Cardiac septum (tissue), 1 donor: ENCODE measurements at places on chromosomes 5 and 9.

DNA sequence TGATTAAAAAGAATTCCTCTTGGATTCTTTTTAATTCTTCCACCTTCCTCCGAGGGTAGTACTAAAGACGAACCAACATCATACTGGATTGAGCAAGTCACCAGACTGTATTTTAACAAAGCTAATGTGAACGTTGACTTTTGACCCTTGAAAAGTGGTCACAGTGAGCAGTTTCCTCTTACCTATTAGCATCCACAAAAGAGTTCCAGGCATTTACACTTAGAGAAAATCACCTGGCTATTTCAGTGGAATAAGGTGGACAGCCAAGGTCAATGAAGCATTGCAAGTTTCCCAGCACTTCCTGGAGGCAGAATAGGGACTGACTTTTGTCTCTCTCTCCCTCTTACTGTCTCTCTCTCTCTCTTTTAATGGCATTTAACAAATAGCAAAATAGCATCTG is 145.1 kb upstream of the DAB2 start:
- no peak for DNase-seq

GRCh38 chr9:32431940-32432555 is 47.6 kb downstream of the ACO1 start:
- DNase-seq, result no peak

DNA sequence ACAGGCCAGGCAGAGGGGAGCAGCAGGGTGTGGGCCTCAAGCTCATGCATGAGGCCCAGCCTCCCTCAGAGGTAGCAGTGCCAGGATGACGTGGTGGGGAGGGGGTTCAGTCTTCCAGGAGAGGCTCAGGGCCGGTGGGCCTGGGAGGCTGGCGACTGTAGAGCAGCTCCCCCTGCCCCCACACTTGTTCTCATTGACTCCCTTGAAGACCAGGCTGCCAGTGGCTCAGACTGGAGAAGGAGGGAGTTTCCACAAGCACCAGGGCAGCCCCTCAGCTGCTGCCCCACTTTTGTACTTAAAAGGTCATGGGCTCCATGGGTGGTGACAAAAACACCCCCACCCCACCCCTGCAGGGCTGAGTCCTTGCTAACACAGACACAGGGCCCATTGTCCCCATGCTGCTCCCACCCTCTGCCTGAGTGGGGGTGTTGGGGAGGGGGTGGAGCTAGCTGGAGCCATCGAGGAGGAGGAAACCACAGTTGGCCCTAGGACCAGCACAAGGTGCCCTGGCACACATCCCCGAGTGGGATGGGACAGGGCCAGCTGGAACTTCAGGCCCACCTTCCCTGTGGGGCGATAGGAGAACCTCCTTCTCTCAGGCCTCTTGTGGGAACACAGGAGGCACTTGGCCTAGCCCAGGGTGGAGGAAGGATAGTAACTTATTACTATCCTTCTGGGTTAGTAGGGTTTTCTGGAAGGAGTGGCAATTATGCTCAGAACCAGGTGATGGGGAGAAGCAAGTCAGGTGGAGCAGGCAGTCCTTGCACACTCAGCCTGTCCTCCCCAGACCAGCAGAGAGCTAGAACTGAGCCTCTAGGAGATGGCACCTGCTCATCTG is 10.7 kb downstream of the PDLIM4 start:
- DNase-seq, result no peak

DNA sequence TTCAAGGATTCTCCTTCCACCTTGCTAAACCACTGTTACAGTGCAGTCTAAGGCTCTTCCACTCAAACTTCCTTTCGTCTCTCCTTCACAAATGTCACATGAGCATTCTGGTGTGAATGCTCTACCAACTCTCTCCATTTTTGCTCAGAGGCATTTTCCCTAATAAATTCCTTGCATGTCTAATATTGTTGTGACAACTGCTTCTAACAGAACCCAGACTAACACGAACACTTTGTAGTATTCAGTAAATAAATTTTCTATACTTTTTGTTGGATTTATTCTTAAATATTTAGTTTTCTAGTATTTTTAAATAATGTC is 24.0 kb downstream of the RAPGEF6 start:
- DNase-seq, result no peak

DNA sequence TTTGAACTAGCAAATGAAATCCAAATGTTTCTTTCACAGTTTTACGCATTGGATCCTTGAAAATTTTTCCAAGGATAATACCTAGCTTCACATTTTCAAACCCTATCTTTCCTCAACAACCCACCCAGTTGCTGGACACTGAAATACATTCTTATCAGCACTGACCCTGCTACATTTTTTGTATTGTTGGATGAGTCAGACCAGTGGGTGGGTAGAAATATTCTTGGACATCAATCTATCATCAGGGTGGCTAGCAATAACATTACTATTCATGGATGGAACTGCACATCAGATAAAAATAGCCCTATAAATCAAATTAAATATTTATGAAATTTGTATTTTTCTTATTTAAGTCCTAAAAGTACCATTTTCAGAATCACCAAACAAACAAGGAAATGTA is 407.4 kb upstream of the IZUMO3 start:
- DNase-seq, result no peak

DNA sequence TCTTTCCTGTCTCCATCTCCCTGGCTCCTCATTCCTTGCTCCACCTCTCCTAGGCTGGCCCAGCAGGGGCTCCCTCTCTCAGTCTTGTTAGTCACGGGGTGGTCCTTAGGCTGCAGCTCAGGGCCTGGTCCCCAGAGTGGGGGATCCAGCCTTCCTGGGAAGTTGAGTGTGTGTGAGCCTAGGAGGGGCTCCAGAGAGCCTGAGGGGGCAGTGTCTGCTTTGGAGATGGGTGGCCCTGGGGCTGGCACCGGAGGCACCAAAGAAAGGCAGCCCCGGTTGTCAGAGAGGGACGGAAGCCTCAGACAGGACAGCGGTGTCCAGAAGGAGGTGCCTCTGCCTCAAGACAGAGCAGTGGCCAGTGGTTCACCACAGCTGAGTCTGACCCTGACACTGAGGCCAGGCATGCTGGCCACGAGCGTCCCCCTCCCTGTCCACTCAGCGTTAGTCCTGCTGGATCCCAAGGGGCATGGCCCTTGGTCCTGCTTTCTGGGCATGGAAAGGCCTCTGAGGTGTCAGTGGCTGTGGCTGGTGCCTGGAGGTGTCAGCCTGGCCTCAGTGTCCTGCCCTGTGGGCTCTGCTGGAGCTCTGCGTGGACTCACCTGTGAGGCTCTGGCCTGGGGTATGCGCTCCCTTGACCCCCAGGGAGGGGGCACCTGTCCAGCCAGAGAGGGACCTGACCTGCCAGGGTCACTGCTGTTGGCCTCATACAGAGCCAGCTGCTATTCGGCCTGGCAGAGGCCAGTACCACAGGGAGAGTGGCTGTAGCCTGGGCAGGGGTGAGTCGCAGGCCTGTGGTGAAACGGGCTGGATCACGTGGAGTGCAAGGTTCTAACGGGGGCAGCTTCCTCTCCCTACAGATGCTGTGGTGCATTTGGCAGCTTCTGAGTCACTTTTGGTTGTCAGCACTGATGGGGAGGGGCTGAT is 130.6 kb downstream of the CACNA1B start:
- DNase-seq, result peak; percentile 74

- peak; percentile 77 for DNase-seq
Observed at GRCh38 chr9:95077053-95077765, 240.3 kb downstream of the FANCC start.

- no peak for DNase-seq
Observed at GRCh38 chr9:69805962-69806515, 14.6 kb upstream of the CFAP95 start.

DNA sequence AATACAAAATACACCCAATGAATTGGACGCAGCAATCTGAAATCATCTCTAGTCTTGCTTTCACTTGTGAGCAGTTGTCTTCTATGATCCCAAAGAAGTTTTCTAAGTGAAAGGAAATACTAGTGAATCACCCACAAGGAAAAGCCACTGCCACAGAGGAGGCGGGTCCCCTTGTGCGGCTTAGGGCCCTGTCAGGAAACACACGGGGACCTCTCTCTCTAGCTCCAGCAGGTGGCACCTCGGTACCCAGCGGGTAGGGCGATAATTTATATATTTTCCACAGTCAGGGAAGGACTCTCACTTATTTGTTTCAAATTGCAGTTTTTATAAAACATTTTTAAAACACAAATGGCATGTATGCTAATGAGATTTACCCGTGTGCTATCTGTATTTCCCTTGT is 417.1 kb downstream of the KDM4C start:
- DNase-seq, result no peak

GRCh38 chr9:86626802-86627201 is 272.6 kb upstream of the TUT7 start:
- DNase-seq, result no peak

DNA sequence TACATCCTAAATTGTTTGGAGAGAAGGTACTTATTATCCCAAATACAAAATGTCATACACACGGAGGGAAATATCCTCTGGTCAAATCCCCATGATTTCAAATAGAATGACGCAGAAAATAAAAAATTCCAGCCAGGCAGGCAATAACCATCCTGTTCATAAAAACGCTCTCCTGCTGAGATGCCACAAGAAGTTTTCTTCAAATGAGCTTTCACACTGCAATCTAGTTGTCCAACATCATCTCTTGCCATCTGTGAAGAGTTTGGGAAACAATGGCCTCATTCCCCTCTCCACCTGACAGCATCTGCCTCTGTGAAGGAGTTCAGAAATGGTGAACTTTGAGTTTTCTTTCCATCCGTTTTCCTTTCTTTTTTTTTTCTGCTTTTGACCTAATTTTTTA is 83.3 kb upstream of the SLC30A5 start:
- DNase-seq, result no peak

DNA sequence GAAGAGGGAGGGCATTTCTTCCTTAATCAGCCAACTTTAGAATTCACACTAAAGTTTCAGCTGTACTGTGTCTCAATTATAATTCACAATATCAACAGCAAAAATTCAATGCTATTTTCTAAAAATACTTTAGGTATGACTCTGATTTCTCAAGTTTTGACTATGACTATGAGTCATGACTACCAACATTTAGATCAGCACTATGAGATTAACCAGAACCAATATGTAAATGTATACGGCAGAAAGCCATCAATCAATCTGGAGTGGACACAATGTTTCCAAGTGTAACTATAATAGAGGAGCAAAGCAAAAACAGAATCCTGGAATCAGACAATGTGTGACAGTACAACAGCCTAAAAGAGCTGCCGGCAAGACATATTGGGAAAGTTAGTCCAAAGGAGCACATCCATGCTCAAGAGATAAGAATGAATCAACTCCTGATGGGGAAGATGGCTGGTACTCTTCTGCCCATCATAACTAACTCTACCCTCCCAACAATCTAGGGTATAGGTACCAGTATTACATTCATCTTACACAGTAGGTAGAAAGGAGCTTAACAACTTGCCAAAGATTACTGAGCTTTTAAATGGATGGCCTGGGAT is 294.4 kb downstream of the SEMA5A start:
- DNase-seq, result no peak

GRCh38 chr5:33675958-33676464 is 215.8 kb downstream of the ADAMTS12 start:
- no peak for DNase-seq

- peak; percentile 93 for DNase-seq
Observed at GRCh38 chr5:17217493-17218352, at the start of gene BASP1. BASP1 (plus strand) TSS chr5:17217631; CDS start chr5:17275217, 57,586 bp downstream.

DNA sequence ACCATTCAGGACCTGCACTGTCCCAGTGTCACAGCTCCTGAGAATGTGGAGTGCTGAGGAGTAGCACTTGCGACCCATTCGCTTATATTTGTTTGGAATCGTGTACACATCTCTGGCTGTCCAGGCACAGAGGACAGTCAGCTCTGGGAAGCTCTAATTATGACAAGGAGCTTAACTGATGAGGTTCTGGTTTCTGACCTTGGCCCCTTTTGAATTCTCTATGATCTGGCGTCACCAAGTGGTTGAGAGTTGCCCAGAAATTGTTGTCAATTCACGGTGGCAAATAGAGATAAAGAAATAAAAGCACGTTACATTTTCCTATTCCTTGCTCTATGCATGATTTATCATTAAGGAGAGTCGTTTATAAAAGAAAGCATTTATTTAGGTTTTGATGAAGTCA is 34.9 kb upstream of the LECT2 start:
- DNase-seq, result no peak

- no peak for DNase-seq
Observed at GRCh38 chr9:92952906-92953610, 5.7 kb downstream of the FGD3 start.

GRCh38 chr5:154395407-154396106 is 50.2 kb upstream of the SAP30L start:
- no peak for DNase-seq

DNA sequence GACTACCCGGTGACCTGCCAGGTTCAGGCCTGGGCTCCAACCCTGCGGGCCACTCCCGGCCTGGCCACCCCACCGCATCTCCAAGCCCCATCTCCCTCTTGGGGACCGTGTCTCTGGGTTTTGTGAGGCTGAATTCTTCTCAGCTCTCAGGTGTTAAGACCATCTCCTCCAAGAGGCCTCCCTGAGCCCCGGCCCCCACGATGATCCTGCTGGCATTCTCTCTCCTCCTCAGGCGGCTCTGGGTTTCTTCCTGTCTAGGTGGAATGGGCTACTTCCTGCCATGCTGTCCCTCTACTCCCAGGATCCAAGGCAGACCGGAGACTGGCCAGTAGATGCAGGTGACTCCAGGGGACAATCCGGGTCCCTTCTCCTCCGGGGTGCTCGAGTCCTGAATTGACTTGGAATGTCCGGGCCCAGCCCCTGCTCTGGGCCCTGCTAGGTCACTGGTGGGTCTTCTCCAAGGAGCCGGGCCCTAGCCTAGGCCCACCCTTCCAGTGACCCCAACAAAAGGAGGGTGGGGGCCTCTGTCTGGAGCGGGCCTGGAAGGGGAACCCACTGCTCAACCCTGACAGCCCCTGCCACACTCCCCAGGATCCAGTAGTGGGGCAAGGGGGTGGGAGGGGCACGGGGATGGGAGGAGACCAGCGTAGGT is 219.8 kb downstream of the C9orf50 start:
- DNase-seq, result no peak

- no peak for DNase-seq
Observed at GRCh38 chr9:77158772-77159513, 18.4 kb upstream of the VPS13A start.

DNA sequence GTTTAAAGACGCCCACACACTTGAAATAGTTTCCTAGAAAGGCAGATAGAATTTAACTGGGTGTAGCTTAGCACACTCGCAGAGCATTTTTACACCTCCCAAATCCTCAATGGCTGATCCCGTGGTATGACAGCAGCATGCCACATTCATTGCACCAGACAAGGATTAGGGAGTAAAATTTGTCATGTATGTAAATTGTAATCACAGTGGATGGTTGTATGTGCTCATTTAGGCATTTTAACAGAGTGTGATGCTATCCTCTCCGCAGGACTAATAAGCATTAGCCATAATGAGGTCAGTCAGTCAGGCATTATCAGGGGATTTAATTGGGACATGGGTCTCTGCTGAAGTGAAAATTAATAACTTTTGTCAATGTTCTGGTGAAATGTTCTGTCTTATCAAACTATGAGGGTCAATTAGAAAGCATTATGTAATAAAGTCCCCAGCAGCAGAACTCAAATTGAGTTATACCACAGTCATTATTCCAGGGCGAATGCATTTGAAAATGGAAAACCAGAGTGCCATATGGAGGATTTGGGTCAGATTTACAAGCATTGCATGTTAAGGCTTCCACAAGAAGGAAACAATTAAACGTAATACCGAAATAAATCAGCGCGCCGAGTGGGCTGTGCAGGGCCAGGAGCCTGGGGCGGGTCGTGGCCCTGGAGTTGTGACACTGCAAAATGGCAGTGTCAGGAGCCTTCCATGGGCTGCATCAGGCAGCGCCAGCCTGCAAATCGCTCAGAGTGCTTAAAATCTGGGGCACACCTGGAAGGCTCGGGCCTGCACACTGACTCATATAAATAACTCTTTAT is 602.2 kb downstream of the BNC2 start:
- DNase-seq, result no peak
